SJSA1 (cell line): ENCODE measurements at places on chromosomes 16 and 17.

GRCh38 chr16:474420-475122 is 49.1 kb downstream of the RAB11FIP3 start:
- H3K36me3 ChIP-seq, result peaks cover 12% of the 10 kb centered on the region
- DNase-seq, result no peak
- peaks cover 9% of the 10 kb centered on the region for H3K4me1 ChIP-seq
- no peak overlapping the region for H3K4me3 ChIP-seq
- no peaks in the 10 kb centered on the region for H3K27me3 ChIP-seq

GRCh38 chr17:50919321-50920040 is 53.3 kb upstream of the TOB1 start:
- DNase-seq, result peak; percentile 64
- no peak overlapping the region for H3K27ac ChIP-seq
- H3K4me3 ChIP-seq, result no peak overlapping the region

GRCh38 chr17:76446449-76447231 is 6.3 kb downstream of the UBE2O start:
- H3K4me3 ChIP-seq, result no peak overlapping the region
- H3K27me3 ChIP-seq, result no peaks in the 10 kb centered on the region
- no peaks in the 10 kb centered on the region for H3K36me3 ChIP-seq
- peak; percentile 76 for DNase-seq

GRCh38 chr17:68291836-68292688 is 767 bp downstream of the ARSG start:
- H3K27me3 ChIP-seq, result peaks cover 65% of the 10 kb centered on the region
- H3K4me3 ChIP-seq, result peak overlapping the region; percentile 36
- DNase-seq, result peak; percentile 61
- H3K4me1 ChIP-seq, result peaks cover 20% of the 10 kb centered on the region
- no peak overlapping the region for H3K27ac ChIP-seq

- no peaks in the 10 kb centered on the region for H3K36me3 ChIP-seq
- H3K4me1 ChIP-seq, result no peaks in the 10 kb centered on the region
- H3K27ac ChIP-seq, result no peak overlapping the region
- H3K27me3 ChIP-seq, result no peaks in the 10 kb centered on the region
- no peak overlapping the region for H3K4me3 ChIP-seq
- no peak for DNase-seq
Measured at GRCh38 chr16:67675999-67676398, 9.4 kb downstream of the C16orf86 start.

GRCh38 chr16:16850274-16850673 is 471.3 kb downstream of the NPIPA7 start:
- no peaks in the 10 kb centered on the region for H3K27me3 ChIP-seq
- H3K4me3 ChIP-seq, result no peak overlapping the region
- H3K27ac ChIP-seq, result no peak overlapping the region
- no peaks in the 10 kb centered on the region for H3K36me3 ChIP-seq
- no peaks in the 10 kb centered on the region for H3K4me1 ChIP-seq

DNA sequence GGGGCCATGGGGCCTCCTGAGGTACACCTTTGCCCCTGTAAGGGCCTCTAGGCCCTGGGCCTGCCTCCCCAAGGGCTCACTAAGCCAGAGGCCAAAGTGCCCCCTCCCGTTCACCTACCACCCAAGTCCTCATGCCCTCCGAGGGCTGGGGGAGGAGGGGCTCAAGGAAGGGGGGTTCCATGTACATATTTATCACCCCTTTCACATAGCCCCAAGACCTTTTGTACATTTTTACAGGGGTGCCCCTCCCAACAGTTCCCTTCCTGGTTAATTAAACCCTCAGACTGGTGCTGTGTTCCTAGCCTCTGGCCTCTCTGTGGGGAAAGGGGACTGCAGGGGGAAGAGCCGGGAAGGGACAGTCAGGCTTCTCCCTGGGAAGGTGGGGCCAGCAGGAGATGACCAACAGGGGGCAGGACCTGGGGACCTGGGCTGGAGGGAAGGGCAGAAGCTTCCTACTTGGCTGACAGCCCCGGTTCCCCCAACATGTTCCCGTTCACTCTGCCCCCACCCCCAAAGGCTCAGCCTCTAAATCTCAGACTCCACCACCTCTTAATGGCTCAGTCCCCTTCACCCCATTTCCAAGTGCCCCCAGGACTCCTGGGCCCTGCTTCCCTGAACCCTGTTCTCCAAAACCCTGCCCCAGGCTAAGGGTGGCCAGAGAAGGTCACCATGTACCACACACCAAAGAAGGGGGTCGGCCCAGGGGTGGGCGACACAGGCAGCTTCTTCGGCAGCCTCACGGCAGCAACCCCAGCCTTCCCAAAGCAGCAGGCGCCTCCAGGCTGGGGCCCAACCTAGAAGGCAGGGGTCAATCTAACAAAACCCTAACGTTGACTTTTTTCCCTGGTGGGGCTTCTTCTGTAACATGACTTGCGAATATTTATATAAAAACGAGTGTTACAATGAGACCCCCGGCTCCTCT is 11.9 kb downstream of the FBRS start:
- peaks cover 54% of the 10 kb centered on the region for H3K36me3 ChIP-seq
- H3K27ac ChIP-seq, result no peak overlapping the region
- no peak for DNase-seq
- no peak overlapping the region for H3K4me3 ChIP-seq
- no peaks in the 10 kb centered on the region for H3K27me3 ChIP-seq

DNA sequence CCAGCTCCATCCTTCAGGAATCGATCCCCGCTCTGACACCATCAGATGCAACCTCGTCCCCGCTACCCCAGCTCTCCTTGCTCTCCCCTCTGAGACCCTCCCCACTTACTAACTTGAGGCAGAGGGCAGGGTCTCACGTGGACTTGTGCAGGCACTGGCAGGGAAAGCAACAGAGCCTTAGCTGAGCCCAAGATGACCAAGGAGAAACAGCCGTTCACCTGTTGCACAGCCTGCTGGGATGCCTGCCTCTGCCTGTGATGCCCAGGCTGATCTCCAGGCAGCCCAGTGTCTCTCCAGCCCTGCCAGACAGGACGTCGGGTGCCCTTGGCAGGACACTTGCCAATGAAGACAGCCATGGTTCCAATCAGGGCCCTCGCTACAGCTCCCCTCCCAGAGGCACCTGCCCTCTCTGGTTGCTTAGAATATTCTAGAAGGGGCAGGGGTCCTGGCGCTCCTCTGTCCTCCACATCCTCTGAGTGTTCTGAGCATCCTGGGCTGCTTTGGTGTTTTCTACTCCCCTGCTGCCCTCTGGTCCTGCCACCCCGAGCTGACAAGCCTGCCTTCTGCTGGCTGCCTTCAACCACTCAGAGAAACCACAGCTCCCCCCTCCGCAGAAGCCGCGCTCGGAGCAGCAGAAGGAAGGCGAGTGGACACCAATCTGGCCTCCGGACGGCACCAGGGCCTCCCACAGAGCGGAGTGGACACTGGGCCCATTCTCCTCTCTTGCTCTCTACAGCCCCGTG is 6.7 kb downstream of the CEP295NL start:
- no peaks in the 10 kb centered on the region for H3K27me3 ChIP-seq
- no peaks in the 10 kb centered on the region; the same call in 1 of the 2 replicates for H3K4me1 ChIP-seq
- no peak overlapping the region for H3K27ac ChIP-seq
- H3K4me3 ChIP-seq, result no peak overlapping the region
- DNase-seq, result no peak
- peaks cover 45% of the 10 kb centered on the region for H3K36me3 ChIP-seq

DNA sequence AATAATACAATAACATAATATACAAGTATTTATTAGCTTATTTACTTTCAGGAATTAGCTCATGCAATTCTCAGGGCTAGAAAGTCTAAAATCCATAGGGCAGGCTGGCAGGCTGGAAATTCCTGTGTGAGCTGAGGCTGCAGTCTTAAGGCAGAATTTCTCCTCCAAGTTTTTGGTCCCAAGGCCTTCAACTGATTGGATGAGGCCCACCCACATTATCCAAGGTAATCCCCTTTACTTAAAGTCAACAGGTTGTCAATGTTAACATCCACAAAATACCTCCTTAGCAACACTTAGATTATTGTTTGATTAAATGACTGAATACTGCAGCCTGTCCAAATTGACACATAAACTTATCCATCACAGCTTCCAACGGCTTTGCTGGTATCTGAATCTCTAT is 32.9 kb upstream of the SOX9 start:
- no peak for DNase-seq
- H3K27me3 ChIP-seq, result no peaks in the 10 kb centered on the region; the same call in 1 of the 2 replicates
- no peaks in the 10 kb centered on the region for H3K36me3 ChIP-seq
- H3K27ac ChIP-seq, result no peak overlapping the region

- H3K27ac ChIP-seq, result no peak overlapping the region
- peaks cover 16% of the 10 kb centered on the region for H3K4me1 ChIP-seq
- no peaks in the 10 kb centered on the region for H3K27me3 ChIP-seq
- H3K4me3 ChIP-seq, result no peak overlapping the region
Measured at GRCh38 chr17:76026714-76027158, 370 bp downstream of the EVPL start.

GRCh38 chr17:38536661-38537060 is 69.1 kb downstream of the SRCIN1 start:
- DNase-seq, result no peak
- H3K27me3 ChIP-seq, result no peaks in the 10 kb centered on the region
- H3K4me1 ChIP-seq, result no peaks in the 10 kb centered on the region
- H3K4me3 ChIP-seq, result no peak overlapping the region

DNA sequence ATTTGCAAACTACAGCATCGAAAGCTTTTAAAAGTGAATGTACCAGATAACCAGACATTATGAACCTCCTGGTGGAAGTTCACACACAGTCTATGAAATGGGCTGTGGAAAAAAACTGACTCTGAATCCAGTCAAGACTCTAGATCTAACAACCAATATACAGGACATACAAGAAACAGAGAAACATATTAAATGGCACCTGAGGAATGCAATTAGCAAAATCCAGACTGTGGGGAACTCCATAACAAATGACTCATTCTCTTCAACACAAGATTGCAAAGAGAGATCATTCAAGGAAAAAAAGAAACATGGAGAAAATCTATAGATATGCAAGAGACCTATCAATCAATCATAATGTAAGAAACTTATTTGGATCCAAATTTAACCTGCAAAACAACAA is 119.0 kb downstream of the MYO1D start:
- no peaks in the 10 kb centered on the region for H3K36me3 ChIP-seq
- H3K4me3 ChIP-seq, result no peak overlapping the region
- H3K27me3 ChIP-seq, result peaks cover 3% of the 10 kb centered on the region; the same call in 1 of the 2 replicates

- H3K27ac ChIP-seq, result no peak overlapping the region
- peaks cover 7% of the 10 kb centered on the region for H3K27me3 ChIP-seq
- H3K4me3 ChIP-seq, result no peak overlapping the region
- no peak for DNase-seq
- no peaks in the 10 kb centered on the region for H3K36me3 ChIP-seq
Measured at GRCh38 chr17:4625181-4625617, 16.3 kb downstream of the ALOX15 start.

DNA sequence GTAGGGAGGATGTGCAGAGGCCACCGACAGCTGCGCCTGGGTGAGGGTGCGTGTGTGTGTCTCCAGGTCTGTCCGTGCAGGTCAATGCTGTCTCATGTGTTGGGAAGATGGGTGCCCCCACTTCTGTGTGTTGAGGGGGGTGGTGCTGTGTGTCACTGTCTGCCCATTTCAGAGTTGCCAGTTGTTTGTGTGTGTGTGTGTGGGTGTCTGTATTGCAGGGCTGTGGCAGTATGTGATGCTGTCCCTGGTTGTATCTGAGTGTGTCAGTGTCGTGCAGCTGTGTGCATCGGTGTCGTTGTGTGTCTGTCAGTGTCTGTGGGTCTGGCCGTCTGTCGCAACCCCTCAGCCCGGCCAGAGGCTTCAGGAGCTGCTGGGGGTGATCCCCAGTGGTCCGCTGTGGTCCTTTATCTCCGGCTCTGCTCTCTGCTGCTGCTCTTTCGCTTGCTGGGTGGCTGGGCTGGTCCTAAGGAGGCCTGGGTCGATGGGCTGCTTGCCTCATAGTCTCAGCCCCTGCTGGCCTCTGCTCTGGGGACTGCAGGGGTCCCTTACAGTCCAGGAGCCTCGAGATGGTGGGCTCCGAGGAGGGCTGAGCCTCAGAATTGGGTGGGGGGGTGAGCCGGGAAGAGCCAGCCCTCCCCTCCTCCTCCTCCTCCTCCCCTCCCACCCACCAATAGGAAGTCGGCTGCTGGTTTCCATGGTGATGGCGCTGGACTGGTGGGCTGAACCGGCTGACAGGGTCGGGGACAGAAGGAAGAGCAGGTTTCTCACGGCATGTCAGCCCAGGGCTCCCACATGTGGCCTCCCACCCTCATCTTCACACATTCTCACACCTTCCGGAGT is at the start of gene TSPOAP1:
TSS of gene TSPOAP1 (minus strand) at position 601 of the 840 bp plus-strand sequence. CDS start 875 bp downstream, outside the sequence.
- H3K27me3 ChIP-seq, result peaks cover 45% of the 10 kb centered on the region
- peaks cover 18% of the 10 kb centered on the region for H3K4me1 ChIP-seq
- H3K4me3 ChIP-seq, result no peak within 1 kb of the TSS
- DNase-seq, result no peak
- no peaks in the 10 kb centered on the region for H3K36me3 ChIP-seq
- H3K27ac ChIP-seq, result no peak within 1 kb of the TSS

DNA sequence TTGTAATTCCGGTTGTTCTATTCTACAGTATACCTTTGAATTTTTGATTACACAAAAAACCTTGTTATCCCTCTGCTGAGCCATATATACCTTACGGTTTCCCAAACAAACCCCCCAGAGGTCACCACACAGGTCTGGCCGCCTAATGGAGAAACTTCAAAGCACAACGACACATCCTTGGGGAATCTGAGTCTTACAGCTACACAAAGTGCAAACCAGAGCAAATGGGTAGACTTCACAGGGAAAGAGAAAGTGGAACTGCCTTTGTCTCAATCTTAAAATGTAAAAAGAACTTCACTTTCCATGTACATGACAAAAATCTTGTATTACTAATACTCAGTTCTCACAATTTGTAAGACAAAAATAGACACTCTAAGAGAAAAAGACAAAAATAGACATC is 2.7 kb downstream of the FBXO31 start:
- no peak overlapping the region for H3K27ac ChIP-seq
- no peak overlapping the region for H3K4me3 ChIP-seq
- peaks cover 43% of the 10 kb centered on the region for H3K4me1 ChIP-seq

DNA sequence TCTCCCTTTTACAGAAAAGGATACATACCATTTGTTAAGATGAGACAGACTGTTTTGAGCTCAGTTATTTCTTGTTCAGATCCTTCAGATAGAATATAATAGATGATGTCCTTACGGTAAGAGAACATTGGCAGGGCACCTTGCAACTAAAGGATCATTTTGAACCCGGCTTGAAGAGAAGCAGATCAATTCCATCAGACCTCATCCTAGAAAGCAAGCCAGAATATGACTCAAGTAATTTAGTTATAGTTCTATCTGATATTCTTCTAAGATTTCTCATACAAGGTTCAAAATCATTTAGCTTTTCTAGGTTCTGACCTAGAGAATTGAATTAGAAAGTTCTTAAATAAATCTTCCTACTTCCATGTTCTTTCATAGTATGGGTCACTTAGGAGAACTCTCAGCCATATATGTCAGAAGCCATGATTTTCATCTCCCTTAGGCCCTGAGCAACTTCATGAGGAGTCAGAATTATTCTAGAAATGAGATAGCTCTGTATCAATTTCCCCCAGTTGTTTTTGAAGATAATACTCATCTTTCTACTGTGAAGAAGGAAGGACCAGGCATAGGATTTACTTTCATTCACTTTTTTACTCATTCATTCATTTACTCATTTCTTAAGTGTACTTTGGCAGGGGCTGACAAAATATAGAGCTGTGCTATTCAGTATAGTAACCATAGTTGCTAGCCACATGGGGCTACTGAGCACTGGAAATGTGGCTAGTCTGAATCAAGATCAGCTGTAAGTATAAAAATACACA is 2.5 kb upstream of the CMTM1 start:
- no peaks in the 10 kb centered on the region for H3K27me3 ChIP-seq
- peaks cover 64% of the 10 kb centered on the region for H3K36me3 ChIP-seq
- H3K4me3 ChIP-seq, result no peak overlapping the region
- H3K27ac ChIP-seq, result no peak overlapping the region

GRCh38 chr17:79019632-79020584 is 4.1 kb upstream of the C1QTNF1 start:
- no peak overlapping the region for H3K27ac ChIP-seq
- H3K4me3 ChIP-seq, result no peak overlapping the region
- H3K4me1 ChIP-seq, result peaks cover 14% of the 10 kb centered on the region
- H3K36me3 ChIP-seq, result no peaks in the 10 kb centered on the region

GRCh38 chr17:75906143-75906884 is 1.6 kb upstream of the MRPL38 start:
- H3K4me3 ChIP-seq, result no peak overlapping the region
- no peak overlapping the region for H3K27ac ChIP-seq
- H3K36me3 ChIP-seq, result peaks cover 26% of the 10 kb centered on the region
- no peaks in the 10 kb centered on the region for H3K27me3 ChIP-seq
- no peak for DNase-seq
